Fibroblast of villous mesenchyme (primary cell): ENCODE measurements at places on chromosomes 3 and 15. TPM values are rescaled to one million over a fixed set of nuclear protein-coding genes. Genes with fewer than 3 reads are reported as not detected.

NR2E3 gene
- total RNA-seq: 0.86 and 0.97 TPM in 2 replicates

MTHFS gene
- 9.5 and 9.7 TPM in 2 replicates for total RNA-seq

FOXL2 gene
- total RNA-seq: 49.7 and 52.8 TPM in 2 replicates

AP3B2 gene
- total RNA-seq: 0.43 and 0.64 TPM in 2 replicates

GHSR gene
- total RNA-seq: not detected in 2 replicates

EPHA3 gene
- under 0.01 and 0.64 TPM in 2 replicates for total RNA-seq

CPLX3 gene
- not detected in 2 replicates for total RNA-seq

THAP10 gene
- 1.9 and 2.6 TPM in 2 replicates for total RNA-seq

C15orf39 gene
- 8.1 and 9.1 TPM in 2 replicates for total RNA-seq

CRYGS gene
- 0.86 and 1.6 TPM in 2 replicates for total RNA-seq

ALG3 gene
- 28.7 and 41.0 TPM in 2 replicates for total RNA-seq

SHF gene
- 2.3 and 2.6 TPM in 2 replicates for total RNA-seq

ANKRD34C gene
- under 0.01 TPM in 1 of 2 replicates, not detected in the other for total RNA-seq

RAB27A gene
- 7.8 and 8.4 TPM in 2 replicates for total RNA-seq

CMTM6 gene
- 72.8 and 119 TPM in 2 replicates for total RNA-seq

CA12 gene
- 8.1 and 15.1 TPM in 2 replicates for total RNA-seq

NUP210 gene
- total RNA-seq: under 0.01 TPM in 1 of 2 replicates, not detected in the other

A4GNT gene
- total RNA-seq: under 0.01 TPM in 1 of 2 replicates, not detected in the other

PHLDB2 gene
- 82.1 and 111 TPM in 2 replicates for total RNA-seq

CACNA2D3 gene
- 3.2 and 4.3 TPM in 2 replicates for total RNA-seq

GOLGA8Q gene
- 0.43 and 0.97 TPM in 2 replicates for total RNA-seq

FAM81A gene
- total RNA-seq: under 0.01 TPM in 2 replicates

SLC22A13 gene
- total RNA-seq: 0.32 and 0.43 TPM in 2 replicates

FBXO40 gene
- total RNA-seq: under 0.01 TPM in 1 of 2 replicates, not detected in the other

TCAIM gene
- 19.6 and 37.6 TPM in 2 replicates for total RNA-seq

LYZL4 gene
- total RNA-seq: not detected in 2 replicates

TGM4 gene
- total RNA-seq: not detected in 2 replicates

CTXND1 gene
- total RNA-seq: not detected in 2 replicates

GABRR3 gene
- total RNA-seq: not detected in 2 replicates

ATP1B3 gene
- 55.1 and 82.5 TPM in 2 replicates for total RNA-seq

TNFSF10 gene
- total RNA-seq: 0.43 and 0.64 TPM in 2 replicates

PAQR9 gene
- not detected in 2 replicates for total RNA-seq

IL5RA gene
- not detected in 2 replicates for total RNA-seq

TRAT1 gene
- total RNA-seq: not detected in 2 replicates

GOLGA8M gene
- under 0.01 and 1.3 TPM in 2 replicates for total RNA-seq

LRRC34 gene
- total RNA-seq: 3.5 and 4.3 TPM in 2 replicates

GOLGA6L7 gene
- not detected in 2 replicates for total RNA-seq

CCNDBP1 gene
- total RNA-seq: 57.7 and 67.8 TPM in 2 replicates

TEX9 gene
- 2.9 and 3.9 TPM in 2 replicates for total RNA-seq

YEATS2 gene
- 29.6 and 57.0 TPM in 2 replicates for total RNA-seq

NANOGP8 gene
- total RNA-seq: 0.32 TPM in 1 of 2 replicates, not detected in the other

AADACL2 gene
- total RNA-seq: not detected in 2 replicates

IREB2 gene
- 38.9 and 39.0 TPM in 2 replicates for total RNA-seq

MAPKAPK3 gene
- 19.0 and 26.7 TPM in 2 replicates for total RNA-seq

PRR20G gene
- not detected in 2 replicates for total RNA-seq

SPRED1 gene
- 45.4 and 55.7 TPM in 2 replicates for total RNA-seq

ARPIN gene
- 10.8 and 16.1 TPM in 2 replicates for total RNA-seq

MAP6D1 gene
- total RNA-seq: 2.9 and 3.5 TPM in 2 replicates

ZKSCAN7 gene
- total RNA-seq: 5.8 and 6.0 TPM in 2 replicates

ATP13A5 gene
- not detected in 2 replicates for total RNA-seq
